ENCODE measurements at places on chromosomes 2 and 18. TPM values are rescaled to one million over a fixed set of nuclear protein-coding genes. Genes with fewer than 3 reads are reported as not detected.

The VSNL1 gene
- total RNA-seq: 2.1 TPM

DNA sequence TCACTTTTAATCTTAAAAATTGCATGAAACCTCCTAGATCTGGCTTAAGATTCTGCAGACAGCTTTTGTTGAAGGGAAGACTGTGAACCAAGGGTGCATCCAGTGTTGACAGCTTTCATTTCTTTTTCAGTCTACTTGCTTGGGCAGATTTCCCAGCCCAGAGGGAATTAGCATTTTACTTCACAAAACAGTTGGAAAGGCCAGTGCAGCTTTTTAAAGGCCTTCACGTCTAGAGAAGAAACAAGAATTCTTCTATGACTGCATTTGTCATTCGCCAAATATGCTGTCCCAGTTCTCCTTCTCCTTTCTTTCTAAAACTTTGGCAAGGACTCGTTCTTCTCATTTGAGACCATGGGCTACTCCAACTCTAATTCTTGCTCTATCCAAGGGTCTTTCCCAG lies 17.4 kb downstream of the NTSR2 start:
- no peak for DNase-seq

DNA sequence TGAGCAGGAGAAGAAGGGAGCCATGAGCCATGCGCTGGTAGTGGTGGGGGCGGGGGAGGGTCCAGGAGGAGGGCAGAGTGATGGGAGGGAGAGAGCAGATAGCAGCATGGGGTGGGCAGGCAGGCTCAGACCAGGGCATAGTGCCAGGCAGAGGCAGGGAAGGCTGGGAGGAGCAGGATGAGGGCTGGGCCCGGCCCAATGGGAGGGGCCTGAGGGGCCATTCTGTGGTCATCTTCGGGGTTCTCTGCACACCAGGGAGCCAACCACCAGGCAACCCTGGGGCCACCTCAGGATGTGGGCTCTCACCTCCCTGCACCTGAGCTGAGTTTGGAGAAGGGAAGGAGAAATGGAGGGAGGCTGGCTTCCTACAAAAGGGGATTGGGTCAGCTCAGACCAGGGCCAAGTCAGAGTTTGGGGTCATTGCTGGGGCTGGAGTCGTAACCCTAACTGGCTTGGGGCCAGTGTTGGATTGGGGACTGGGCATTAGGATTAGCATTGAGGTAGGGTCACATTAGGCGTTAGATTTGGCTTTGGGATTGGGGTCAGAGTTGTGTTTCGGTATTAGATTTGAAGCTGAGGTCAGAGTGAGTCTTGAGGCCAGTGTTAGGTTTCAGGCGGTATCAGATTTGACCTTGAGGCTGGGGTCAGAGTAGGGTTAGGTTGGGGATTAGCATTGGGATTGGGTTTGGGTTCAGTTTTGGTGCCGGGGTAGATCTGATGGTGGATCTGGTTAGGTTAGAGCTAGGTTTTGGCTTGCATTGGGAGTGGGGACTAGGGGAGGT lies 11.2 kb downstream of the VIL1 start:
- DNase-seq: no peak

- no peak for DNase-seq
Observed at GRCh38 chr18:21900605-21901352, 160.2 kb downstream of the MIB1 start.

Data from H4 (cell line).